ENCODE measurements at places on chromosomes 4 and X.
A peak's percentile ranks its signal among the peaks of the same experiment; 100 is the strongest.

- no peak for DNase-seq
Measured at GRCh38 chr4:6857009-6857882, 52.4 kb upstream of the TBC1D14 start.

GRCh38 chrX:128619490-128619889 is 567.3 kb upstream of the ACTRT1 start:
- DNase-seq = no peak

DNA sequence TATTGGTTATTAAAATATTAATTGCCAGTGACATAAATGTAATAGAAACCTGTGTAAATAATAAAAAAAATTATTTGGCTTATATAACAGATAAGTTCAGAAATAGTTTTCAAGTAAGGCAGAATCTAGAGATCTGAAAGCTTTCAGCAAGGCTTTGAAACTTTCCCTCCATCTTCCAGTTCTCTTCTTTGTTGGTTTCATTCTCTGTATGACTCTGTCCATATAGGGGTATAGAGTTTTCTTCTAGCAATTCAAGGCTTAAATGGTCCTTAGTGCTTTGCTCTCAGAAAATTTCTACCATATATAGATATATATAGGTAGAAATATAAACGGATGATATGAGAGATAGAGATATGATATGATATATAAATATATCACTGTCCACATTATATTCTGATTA is 160.5 kb upstream of the GABRA2 start:
- no peak for DNase-seq

GRCh38 chr4:153486281-153487151 is 20.4 kb downstream of the TMEM131L start:
- peak; percentile 85 for DNase-seq

- DNase-seq = no peak
Measured at GRCh38 chr4:2771264-2771663, 15.1 kb upstream of the TNIP2 start.

DNA sequence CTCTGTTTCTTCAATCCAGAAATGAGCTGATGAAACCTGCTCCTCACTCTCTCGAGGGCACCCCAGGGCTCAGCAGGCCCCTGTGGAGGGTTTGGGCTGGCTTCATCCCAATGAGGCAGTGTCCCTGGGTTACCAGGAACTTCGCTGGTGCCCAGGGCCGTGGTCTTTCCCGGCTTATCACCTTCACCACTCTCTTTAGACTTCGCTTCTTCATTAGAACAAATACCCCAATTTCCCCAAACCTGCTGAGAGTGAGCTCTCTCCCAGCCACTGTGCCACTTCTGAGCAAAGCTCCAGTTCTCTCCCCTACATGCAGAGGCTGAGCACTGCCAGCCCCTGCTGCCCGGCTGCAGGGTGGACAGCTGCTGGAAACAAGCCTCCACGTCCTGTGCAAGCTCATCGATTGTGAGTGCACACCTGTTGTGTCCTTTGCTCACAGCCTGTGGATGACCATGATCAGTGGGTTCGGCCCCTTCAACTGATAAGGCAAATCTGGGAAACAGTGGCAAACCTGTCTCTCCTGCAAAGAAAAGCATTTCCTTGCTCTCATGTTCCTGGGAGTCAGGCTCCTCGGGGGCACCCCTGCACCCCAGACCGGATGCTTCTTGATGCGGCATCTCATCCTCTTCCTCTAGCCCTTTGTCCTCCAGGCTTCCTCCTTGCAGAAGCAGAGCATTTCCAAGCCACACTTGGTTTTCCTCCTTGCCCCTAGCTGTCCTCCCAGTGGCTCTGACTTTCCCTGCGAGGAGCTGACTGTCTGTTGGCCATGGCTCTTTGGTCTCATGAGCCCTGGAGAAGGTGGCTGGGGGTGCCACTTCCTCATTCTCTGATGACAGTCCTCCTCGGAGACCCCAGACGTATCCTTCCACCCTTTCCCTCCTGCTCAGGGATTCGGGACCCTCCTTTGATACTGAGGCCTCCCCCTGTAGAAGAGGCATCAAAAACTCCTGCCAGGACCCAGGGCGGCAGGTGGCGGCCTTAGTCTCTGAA is 28.7 kb downstream of the C4orf50 start:
- no peak for DNase-seq

DNA sequence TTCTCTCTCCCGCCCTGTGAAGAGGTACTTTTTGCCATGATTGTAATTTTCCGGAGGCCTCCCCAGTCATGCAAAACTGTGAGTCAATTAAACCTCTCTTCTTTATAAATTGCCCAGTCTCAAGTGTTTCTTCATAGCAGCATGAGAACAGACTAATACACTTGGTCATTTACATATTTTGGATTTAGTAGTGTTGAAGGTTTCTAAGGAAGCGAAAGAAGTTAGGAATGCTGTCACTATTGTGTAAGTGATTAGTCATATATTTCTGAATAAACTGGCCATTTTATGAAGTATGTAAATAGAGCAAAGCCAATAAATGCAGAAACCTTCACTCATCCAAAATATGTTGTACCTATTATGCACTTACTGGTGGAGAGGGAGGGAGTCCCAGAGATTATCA is 34.4 kb upstream of the GK2 start:
- no peak for DNase-seq

DNA sequence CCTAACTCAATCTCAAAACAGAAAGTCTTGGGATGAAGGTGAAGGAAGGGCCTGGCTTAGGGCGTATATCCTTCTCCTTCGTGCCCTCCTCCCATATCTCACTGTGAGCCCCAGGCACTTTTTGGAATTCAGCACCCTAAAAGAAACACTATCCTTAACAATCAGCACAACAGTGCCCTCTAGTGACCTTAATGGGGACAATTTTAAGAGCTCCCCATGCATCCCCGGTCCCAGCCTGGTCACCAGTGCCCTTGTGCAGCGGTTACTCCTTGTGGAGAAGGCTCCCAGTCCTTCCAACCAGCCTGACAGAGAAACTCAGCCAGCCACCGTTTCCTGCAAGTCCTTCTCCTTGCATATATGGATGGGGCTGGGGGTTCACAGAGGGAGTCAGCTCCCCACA is 4.2 kb downstream of the PAK3 start:
- peak; percentile 4 for DNase-seq

- DNase-seq = no peak
Measured at GRCh38 chr4:38242101-38242500, 281.9 kb downstream of the PTTG2 start.

DNA sequence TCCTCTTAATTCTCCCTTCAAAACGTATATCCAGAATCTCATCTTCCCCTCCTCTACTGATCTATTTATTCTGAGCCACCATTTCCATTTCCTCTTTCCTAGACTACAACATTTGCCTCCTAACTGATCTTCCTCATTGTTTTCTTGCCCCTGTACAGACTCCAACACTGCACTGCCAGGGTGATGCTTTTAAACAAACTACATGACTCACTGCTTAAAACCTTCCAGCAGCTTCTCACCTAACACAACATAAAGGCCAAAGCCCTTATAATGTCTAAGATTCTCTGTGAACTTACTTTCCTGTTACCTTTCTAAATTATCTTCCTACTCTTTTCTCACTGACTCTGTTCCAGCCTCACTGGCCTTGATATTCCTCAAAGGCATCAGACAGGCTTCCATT is 161.0 kb upstream of the HS3ST1 start:
- DNase-seq = no peak

GRCh38 chr4:6372649-6373525 is 99.5 kb downstream of the PPP2R2C start:
- DNase-seq = peak; percentile 28

GRCh38 chrX:58025979-58026378 is 115.7 kb upstream of the ZXDA start:
- peak; percentile 5 for DNase-seq

GRCh38 chrX:150499240-150499639 is 69.2 kb upstream of the MTM1 start:
- no peak for DNase-seq

DNA sequence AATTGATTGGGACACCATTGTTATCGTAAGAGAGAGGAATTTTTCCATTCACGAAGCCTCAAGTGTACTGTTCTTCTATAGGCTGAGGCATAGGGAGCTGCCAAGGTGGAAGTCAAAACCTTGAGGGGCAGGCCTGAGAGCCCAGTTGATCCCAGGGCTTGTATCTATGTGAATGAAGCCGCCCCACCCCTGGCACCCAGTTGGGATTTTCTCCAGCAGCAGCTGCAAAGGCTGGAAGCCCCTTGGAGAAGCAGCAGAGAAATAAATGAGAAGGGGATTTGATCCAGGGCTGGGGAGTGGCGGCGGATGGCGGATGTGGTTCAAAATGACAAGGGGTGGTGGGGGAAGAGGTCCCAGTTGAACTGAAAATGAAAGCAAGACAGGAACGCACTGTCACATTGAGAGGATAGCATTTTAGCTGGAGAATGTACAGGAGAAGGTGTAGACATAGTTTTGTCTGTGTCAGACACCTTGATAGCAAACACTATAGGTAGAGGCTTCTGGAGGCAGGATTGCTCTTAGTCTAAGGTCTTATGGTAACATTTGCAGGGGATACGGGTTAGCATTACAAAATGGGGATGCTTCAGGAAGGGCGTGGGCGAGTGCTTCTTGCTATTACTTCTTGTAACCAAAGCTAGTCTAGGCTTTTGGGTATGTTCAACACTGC is 32.6 kb downstream of the DOCK11 start:
- no peak for DNase-seq

DNA sequence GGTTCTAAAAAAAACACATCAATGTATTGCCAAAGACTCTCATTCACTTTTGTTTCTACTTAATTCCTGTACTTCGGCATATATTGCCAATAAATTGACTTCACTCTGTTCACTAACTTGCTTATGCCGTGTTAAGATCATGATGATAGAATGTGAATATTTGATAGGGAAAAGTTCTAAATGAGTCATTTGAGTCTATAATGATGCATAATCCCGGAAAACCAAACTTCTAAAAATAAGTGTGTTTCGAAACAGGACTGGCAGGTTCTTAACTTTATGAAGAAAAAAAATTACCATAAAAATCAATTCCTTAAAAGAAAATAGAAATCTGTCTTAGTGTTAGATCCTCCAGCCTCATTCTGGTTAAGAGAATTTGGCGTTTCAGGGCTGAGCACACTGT is 387.5 kb upstream of the FTHL17 start:
- DNase-seq = peak; percentile 22

DNA sequence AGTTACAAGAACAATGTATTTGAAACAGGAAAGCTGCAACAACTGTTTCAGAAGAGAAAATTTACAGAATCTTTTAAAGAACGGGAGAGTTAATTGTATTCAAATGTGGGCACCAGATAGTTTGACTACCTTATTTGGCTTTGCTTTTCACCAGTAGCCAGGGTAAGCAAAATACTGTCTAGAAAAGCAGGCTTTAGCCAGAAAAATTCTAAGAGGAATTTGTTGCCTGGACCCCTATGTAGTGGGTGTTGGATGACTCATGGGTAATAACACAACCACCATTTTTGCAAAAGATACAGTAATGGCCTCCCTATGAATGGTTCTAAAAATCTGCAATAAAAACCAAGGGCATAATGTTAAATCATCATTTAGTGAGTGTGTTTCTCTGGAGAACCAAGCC is 233.4 kb upstream of the ANXA3 start:
- no peak for DNase-seq

GRCh38 chrX:96480081-96480480 is 204.6 kb upstream of the DIAPH2 start:
- DNase-seq = peak; percentile 67

DNA sequence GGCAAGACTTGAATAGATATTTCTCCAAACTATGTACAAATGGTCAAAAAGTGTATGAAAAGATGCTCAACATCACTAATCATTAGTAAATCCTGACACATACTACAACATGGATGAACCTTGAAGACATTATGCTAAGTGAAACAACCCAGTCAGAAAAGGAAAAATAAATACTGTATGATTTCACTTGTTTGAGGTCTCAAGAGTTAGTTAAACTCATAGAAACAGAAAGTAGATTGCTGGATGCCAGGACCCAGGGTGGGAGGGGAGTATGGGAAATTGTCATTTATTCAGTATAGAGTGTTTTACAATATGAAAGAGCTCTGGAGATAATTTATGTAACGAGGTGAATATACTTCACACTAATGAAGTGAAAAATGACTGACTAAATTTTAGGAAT is 32.4 kb downstream of the PRMT9 start:
- no peak for DNase-seq

DNA sequence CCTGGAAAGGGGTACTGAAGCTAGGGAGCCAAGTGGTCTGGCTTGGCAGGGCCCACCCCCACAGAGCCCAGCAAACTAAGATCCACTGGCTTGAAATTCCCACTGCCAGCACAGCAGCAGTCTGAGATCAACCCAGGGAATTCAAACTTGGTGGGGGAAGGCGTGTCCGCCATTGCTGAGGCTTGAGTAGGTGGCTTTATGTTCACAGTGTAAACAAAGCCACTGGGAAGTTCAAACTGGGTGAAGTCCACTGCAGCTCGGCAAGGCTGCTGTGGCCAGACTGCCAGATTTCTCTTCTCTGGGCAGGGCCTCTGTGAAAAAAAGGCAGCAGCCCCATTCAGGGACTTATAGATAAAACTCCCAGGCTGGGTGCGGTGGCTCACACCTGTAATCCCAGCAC is 58.9 kb downstream of the TFDP3 start:
- DNase-seq = no peak

- no peak for DNase-seq
Measured at GRCh38 chrX:28589046-28589445, 1.8 kb downstream of the IL1RAPL1 start.

DNA sequence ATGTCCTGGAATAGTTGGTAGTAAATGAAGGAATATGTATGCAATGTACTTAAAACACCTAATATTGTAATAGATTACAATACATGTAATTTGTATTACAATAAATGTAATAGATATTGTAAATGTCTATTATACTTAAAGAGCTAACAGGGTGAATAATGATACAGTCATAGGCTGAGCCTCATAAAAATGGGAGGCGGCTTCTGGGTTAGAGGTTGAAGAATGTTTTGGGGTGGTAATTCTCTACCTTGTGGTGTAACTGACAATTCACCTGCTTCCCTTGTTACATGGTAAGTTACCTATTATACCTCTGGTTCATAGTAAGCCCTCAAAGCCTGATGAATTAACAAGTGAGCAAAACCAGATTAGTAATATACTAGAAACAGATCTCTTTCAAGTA is 26.0 kb downstream of the ATP8A1 start:
- DNase-seq = no peak

- DNase-seq = no peak
Measured at GRCh38 chr4:181745933-181746625, 497.1 kb upstream of the TENM3 start.

GRCh38 chrX:19649226-19649995 is 134.1 kb upstream of the MAP3K15 start:
- DNase-seq = peak; percentile 30

- DNase-seq = no peak
Measured at GRCh38 chr4:55921093-55921492, 27.7 kb upstream of the CEP135 start.

GRCh38 chr4:138595171-138595570 is 353.0 kb upstream of the SLC7A11 start:
- no peak for DNase-seq
